Type B pancreatic cell (in vitro differentiated cells): ENCODE measurements at places on chromosomes 7 and 10.

DNA sequence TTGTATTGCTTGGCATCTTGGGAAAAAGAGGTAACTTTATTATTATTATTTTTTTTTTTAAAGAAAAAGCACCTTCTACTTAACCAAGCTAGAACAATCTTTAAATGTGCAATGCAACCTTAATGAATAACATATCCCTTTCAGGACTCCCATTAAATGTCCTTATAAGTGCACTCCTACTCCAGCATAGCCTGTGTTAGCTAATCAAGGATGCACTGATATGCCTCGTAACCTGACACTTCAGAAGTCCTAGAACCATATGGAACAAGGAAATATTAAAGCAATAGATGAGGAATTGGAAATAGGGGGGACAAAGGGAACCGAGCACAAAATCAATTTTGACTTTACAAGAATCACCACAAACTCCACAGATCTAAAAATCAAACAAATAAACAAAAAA, 522.4 kb downstream of the PARD3 start:
- no peak for DNase-seq

DNA sequence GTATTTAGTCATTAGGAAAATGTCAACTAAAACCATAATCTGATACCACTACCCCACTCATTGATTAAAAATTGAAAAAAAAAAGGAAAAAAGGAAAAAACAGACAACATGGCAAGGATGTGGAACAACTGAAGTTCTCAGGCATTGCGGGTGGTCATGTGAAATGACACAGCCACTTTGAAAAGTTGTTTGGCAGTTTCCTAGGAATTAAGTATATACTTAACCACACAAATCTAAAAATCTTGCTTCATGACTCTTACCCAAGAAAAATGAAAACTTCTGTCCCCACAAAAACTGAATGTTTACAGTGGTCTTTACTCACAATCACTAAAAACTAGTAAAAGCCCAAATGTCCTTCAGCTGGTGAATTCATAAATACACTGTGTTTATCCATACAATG, 254.5 kb downstream of the AHR start:
- DNase-seq, result no peak

- DNase-seq, result no peak
These were observed 1.1 kb downstream of the ARID5B start for GRCh38 chr10:61902445-61903220.

DNA sequence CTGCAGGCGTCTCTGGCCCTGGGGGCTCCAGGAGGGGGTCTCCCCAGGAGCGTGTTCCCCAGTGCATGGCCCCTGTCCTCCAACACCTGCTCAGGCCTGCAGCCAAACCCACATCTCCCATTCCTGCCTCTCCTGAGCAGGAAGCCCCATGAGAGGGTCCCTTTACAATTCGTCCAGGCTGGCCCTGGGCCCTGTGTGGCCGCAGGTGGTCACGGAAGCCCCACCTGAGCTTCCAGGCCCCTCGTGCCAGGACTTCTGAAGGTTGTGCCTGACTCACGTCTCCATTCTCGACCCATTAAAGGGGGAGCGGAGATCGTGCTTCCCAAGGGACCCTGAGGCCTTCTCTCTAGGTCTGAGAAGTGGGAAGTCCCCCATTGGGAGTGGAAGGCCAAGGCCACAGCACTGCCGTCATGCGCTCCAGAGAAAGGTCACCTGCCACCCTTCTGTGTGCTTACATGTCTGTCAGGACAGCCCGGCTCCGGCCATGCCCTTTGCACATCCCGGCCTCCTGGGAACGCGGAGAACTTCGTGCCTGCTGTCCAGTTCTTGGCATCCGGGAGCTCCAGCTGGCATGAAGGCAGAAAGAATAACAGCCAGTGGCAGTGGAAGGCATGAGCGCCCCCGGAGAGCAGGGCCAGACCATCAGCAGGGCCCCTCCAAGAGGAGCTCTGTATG, 382.3 kb downstream of the DNAJB6 start:
- no peak for DNase-seq

DNA sequence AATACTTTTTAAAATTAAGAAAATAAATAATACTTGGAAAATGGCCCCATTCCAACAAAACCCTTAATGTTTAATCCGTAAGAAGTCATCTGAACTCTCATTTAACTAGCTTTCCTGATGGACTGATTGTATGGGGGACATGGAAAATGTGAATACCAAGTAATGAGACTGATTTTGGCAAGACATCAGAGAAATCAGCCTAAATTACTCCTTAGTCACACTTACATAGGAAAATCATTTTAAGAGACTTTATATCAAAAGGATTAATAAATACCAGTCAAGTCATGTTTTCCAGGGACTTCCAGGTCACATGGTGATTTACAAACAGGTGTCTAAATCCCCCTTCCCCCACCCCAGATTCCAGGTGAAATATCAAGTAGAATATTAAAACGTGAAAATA, 58.2 kb downstream of the GRM8 start:
- no peak for DNase-seq

DNA sequence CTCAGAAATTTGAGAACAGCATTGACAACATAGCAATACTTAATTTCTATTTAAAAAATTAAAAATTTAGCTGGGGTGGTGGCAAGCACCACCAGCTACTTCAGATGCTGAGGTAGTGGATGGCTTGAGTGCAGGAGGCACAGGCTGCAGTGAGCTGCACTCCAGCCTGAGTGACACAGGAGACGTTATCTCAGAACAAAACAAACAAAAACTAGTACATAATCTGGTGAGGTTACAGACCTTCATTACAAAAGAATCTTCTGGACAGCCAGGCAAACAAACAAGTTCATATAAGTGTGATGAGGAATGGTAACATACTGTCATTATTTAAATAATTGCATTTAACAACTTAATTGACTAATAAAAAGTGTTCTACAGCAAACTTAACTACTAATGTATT, 77.0 kb upstream of the OIT3 start:
- DNase-seq, result no peak

GRCh38 chr7:13987395-13987794, 2.1 kb downstream of the ETV1 start:
- DNase-seq, result no peak

DNA sequence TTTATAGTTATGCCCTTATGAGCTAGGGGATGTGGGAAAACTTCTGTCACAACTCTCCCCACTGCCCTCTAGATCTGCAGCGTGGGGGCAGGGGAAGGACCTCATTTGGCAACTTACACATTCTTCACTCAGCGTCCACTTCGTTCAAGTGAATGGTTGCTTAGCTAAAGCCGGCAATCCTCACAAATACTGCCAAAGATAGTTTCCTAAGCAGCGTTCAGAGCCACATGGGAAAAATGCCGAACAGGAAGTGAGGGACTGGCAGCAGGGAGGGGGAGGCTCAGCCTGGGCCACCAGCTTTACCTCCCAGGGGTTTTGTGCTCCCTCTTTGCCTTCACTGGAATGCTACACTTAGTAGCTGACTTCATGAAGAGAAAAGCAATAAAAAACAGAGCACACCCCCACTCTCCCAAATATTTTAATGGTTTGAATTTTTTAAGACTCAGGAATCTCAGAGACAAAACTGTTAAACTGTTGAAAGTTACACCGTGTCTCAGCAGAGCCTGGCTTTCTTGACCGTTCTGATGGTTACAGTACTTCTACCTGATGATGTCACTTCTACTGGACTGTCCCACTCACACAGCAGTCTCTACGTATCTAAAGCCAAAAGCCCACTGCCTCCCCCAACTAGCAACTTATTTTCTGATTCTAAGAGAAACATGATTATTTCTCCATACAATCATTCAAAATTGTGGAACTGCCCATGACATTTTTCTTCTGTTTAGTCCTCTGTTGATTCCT, 10.4 kb downstream of the GRM3 start:
- no peak for DNase-seq

DNA sequence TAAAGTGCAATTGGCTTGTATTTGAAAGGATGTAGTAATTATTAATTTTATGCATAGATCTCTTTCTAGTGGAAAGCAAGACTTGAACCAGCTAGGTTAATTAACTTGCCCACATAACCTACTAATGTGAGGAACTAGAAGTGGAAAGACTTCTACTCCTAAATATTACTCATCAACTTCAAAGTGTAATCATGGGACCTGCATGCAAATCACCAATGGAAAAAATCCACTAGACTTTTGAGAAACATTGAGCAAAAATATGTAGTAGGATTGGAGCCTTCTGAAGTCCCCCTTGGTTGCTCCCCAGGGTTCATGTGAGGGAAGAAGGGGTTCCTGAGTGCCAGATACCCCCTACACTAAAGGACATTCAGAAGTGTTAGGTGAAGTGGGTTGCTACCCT, 240.2 kb downstream of the PTEN start:
- DNase-seq, result no peak

GRCh38 chr10:24847112-24848070, 105.0 kb downstream of the PRTFDC1 start:
- no peak for DNase-seq

- DNase-seq, result no peak
These were observed 39.0 kb downstream of the SEMA3C start for GRCh38 chr7:80879849-80880248.

GRCh38 chr10:96406091-96406490, 47.3 kb upstream of the OPALIN start:
- DNase-seq, result no peak

DNA sequence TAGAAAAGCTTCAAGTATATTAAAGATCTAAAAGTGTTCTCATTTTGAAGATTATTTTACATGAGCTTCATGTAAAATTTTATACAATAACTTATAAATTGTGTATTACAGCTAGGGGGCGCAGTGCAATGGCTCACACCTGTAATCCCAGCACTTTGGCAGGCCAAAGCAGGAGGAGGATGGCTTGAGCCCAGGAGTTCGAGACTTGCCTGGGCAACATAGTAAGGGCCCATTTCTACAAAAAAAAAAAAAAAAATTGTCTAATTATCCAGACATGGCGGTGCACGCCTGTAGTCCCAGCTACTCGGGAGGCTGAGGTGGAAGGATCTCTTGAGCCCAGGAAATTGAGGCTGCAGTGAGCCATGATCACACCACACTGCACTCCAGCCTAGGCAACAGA, 16.6 kb downstream of the ACBD5 start:
- no peak for DNase-seq

DNA sequence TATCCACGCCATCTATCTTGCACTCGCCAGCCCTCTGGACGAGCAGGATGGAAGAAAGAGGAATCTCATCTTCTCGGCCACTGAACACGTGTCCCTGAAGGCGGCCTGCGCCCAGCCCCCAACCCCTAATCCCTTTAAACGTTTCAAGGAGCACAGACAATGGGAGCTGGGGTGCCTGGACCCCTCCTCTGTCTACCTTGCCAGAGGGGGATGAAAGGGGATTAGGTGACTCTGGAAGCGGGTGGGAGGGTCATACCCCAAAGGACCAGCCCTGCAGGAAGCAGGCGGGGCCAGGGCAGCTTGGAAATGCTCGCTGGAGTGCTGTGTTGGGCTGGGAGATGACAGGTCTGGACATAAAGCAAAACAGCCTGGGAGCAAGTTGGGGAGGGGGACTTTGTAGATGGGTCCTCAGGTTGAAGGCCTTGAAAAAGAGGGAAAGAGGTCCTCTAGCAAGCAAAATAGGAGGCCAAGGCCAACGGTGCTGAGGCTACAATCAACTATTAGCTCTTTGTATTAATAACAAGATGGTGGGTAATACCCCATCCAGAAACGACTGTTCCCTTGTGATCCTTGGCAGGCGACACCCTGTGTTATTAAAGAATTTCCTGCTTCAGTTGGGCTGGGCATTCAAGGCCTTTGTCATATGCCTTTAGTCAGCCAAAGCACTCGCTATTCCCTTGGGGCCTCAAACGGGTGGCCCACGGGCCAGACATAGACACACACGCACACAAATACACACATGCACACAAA, 126.5 kb upstream of the UNC5B start:
- peak; percentile 60 for DNase-seq

GRCh38 chr10:80275135-80275498, 14.3 kb downstream of the MAT1A start:
- no peak for DNase-seq

- peak; percentile 64 for DNase-seq
These were observed 5.5 kb upstream of the OPN4 start for GRCh38 chr10:86648704-86649427.

DNA sequence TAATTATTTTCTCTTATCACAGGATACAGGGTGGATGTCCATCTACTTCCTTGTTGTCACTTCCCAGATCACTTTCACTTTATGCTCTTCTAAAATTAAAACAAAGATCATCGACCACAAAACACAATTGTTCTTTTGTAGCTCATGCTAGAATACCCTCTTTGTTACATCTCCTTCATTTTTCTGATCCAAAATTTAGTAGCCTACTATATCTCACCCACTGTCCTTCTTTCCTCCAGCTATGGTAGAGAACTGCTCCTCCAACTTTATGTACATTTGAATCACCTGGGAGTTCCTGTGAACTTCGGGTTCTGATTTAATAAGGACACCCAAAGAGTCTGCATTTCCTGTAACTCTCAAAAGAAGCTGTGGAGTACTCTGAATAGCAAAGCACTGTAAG, 1.2 kb upstream of the AHR start:
- DNase-seq, result no peak

GRCh38 chr10:52110576-52110975, 203.5 kb upstream of the DKK1 start:
- no peak for DNase-seq

DNA sequence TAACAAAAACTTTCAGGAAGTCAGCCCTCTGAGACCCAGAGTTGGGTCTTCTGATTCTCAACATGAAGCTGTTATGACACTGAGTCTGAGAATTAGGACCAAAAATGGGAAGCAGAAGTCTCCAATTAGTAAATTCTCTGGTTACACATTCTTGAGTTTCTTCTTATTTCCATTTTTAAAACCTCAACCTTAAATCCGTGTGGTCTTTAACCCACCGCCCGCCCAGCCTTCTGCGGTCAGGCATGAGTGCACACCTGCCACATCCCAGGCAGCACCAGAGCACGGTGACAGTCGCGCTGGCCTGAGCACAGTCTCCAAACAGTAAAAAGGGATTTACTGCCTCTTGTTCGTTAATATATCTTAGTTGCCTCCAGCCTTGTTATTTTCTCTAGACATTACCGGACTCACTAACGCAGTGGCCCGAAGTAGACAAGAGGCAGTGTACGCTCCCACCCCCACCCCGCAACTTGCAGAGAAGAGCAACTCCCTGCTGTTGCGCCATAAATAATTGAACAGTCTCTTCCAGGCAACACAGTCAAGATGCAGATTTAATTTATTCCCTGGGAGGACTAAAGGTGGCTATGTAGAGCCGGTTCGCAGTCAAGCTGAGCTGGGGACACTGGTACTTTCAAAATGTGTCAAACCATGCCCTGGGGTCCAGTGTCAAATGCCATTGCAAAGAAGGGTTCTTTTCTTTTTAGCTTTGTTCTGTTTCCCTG, 147.0 kb upstream of the CELF2 start:
- DNase-seq, result no peak

DNA sequence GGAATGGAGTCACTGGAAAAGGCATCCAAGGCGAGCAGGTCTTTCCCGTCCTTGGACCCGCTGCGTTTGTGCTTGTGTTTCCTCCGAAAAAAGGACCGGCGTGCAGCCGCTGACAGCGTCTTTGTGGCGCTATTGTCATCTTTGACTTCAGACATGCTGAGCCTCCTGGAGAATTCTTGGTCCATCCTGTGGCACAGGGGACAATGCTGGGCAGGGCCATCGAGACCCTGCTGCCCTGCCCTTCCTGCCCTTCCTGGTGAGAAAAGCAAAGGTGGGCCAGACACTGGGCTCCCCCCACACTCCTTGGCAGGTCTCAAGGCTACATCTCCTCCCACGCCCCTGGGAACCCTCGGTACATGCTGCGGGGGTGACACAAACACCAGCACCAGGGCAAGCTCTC, 120.9 kb downstream of the DLG5 start:
- no peak for DNase-seq

- DNase-seq, result no peak
These were observed 30.9 kb upstream of the MAT1A start for GRCh38 chr10:80320377-80320776.
